ENCODE measurements at places on chromosomes 3 and 15. TPM values are rescaled to one million over a fixed set of nuclear protein-coding genes. Genes with fewer than 3 reads are reported as not detected.

DNA sequence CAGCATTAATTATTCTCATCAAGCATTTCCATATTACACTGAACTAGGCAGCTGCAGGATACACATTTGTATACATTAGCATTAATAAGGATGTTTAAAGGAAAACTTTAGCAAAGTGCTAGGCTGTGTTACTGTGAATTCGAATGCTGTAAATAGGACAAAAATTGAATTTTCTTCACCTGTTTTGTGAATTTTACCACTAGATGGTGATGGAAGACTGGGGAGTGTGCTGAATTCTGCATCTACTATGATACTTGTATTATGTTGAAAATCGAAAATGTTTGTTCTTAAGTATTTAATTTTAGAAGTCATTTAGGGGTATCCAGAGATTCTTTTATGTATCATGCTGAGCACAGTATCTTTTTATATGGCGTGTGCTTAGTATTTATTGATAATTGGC is 12.3 kb upstream of the P2RY14 start:
- no peak for DNase-seq

SETD5 gene
- polyA plus RNA-seq, result 140 TPM

CACNA2D3 gene
- 1.3 TPM for polyA plus RNA-seq

GRCh38 chr15:41957021-41957897 is 15.1 kb downstream of the EHD4 start:
- no peak for DNase-seq

GRCh38 chr3:148408667-148409066 is 289.0 kb upstream of the AGTR1 start:
- DNase-seq, result no peak

GRCh38 chr15:70494517-70494851 is 268.9 kb downstream of the UACA start:
- DNase-seq, result no peak

GRCh38 chr3:193665370-193665989 is 72.5 kb downstream of the OPA1 start:
- DNase-seq, result peak; percentile 24

- DNase-seq, result no peak
Measured at GRCh38 chr15:76195506-76196268, 115.6 kb downstream of the ETFA start.

- no peak for DNase-seq
Measured at GRCh38 chr15:56469483-56469882, 4.5 kb upstream of the MNS1 start.

WNT5A gene
- polyA plus RNA-seq, result 17.4 TPM

- DNase-seq, result no peak
Measured at GRCh38 chr15:70463453-70463834, 299.9 kb downstream of the UACA start.

DNA sequence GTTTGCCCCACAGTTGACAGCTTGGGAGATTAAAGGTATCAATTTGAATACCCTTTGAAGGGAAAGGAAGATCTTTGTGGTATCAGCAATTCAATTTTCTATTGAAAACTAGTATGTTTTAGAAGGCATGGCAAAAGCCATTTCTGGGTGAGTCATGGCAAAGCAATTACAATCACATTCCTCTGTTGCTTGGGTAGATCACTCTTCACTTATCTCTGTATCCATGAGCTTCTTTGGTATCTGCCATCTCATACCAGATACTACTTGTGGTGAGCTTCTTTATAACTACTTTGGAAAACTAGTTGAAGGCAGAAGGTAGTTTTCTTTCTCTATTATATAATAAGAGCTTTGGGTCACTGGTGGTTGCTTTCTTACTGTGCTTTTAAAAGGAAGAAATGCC is 28.3 kb upstream of the LSAMP start:
- DNase-seq, result no peak

- peak; percentile 51 for DNase-seq
Measured at GRCh38 chr3:71104121-71104541, 479.4 kb downstream of the FOXP1 start.

GRCh38 chr3:5479229-5479799 is 291.8 kb downstream of the EDEM1 start:
- no peak for DNase-seq

PCYT1A gene
- polyA plus RNA-seq, result 37.1 TPM

DNA sequence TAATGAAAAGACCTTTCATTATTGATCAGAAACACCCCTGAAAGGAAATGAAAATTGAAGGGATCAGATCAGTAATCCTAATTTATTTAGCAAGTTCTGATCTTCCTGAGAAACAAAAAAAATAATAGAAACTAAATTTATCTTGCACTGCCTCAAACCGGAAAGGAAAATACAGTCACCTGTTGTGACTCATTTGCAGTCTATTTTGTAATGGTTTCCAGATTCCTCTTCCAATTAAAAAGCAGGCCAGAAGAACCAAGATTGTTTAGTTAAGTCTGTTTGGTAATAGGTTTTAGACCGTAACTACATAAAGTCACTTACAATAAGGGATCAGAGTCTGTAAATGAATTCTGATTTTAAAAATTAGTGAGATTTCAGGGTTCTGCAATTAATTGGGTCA is 49.7 kb upstream of the ATOSA start:
- no peak for DNase-seq

GRCh38 chr3:14402304-14402811 is at the start of gene SLC6A6:
TSS of gene SLC6A6 (plus strand) at chr3:14402606. CDS start at chr3:14443635, 41,029 bp downstream.
- DNase-seq, result peak; percentile 88

DNA sequence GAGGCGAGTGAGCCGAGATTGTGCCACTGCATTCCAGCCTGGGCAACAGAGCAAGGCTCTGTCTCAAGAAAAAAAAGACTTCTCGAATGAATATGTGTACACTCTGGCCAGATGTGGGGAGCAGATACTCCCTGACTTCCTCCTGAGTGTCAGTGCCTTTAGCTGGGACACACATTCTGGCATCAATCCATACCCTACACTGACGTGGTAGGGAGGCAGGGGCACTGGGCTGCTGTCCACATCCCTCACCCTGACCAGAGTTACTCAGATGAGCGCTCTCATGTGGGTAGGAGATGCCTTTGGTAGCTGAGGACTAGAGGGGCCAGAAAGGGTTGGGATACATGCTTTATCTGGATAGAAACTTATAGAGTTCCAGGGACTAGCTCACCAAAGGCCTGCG is 15.6 kb downstream of the LIMD1 start:
- DNase-seq, result no peak

- DNase-seq, result no peak
Measured at GRCh38 chr3:96101006-96101560, 713.3 kb upstream of the EPHA6 start.

GRCh38 chr3:159845737-159846136 is 142.9 kb upstream of the IL12A start:
- no peak for DNase-seq

FEZF2 gene
- polyA plus RNA-seq, result not detected

GRCh38 chr3:16069149-16069922 is 105.1 kb upstream of the GALNT15 start:
- no peak for DNase-seq

- DNase-seq, result no peak
Measured at GRCh38 chr15:65060641-65061397, 7.0 kb downstream of the RASL12 start.

GRCh38 chr15:64695561-64695992 is 79.8 kb downstream of the RBPMS2 start:
- no peak for DNase-seq

DNA sequence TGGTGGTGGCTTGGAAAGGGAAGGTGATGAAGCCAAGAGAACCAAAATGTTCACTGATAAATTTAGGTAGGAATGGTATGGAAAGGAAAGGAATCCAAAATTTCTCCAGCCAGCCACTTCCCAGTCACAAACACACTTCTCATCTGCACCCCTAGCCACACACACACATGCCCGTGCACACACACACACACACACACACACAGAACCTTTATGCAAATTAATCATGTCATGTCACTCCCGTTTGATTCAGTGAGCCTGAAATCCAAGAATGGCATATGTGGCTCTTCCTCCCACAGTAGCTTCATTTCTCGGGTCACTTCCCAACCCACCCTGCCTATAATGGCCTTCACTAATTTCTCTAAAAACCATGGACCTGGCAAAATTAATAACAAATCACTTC is 3.1 kb upstream of the HLTF start:
- no peak for DNase-seq

PLCL2 gene
- 16.3 TPM for polyA plus RNA-seq

DNA sequence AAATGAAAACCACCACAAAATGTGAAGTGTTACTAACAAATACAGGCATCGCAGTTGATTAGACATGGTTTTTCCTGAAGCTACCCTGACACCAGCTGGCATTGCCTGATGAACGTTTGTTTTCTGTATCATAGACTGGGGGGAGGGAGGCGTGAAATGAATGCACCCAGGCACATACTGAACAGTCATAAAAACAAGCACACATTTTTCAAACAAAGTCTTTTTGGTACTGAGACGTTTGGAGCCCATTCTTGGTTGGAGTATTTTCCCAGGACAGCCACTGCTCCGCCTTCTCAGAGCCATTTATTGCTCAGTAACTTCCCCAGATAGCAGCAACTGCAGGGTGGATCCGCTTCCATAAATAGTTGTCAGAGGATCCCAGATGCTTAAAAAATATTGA is 52.4 kb downstream of the KLF13 start:
- DNase-seq, result no peak

DNA sequence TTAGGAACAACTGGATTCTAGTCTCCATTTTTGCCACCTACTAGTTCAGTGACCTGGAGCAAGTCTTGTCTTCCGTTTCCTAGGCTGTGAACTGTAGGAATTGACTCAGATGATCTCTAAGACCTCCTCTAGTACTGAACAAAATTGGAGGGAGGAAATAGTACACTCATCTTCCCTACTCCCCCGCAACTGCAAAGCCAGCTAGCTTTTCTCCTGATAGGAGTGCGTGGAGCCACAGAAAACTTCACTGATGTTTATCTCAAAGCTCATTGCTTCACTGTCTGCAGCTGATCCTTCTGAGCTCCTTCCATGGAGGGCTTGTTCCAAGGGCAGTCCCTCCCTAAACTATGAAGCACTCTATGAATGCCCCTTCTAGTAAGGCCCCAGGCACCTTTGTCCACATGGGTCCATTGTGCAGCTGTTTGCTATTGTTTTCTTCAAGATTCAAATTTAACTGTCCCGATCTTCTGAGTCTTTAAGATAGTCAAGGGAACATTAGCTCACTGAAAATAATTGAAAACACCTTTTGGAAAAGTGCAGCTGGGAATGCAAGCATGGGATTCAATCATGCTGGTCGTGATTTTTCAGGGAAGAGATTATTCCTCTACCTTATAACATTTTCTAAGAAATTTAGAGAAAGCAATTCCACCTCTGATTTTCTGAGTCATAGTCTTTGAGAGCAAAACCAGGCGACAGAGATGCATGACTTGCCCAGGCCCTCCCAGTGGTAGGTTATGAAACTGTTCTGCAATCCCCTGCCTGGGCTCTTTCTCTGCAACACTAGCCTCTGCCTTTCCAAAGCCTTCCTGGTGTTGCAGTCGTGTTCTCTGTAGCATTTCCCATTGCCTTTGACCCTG is 24.3 kb downstream of the FILIP1L start:
- peak; percentile 44 for DNase-seq

CPNE9 gene
- not detected for polyA plus RNA-seq

RGMA gene
- 68.0 TPM for polyA plus RNA-seq

- no peak for DNase-seq
Measured at GRCh38 chr3:61966200-61966599, 404.8 kb downstream of the PTPRG start.

DNA sequence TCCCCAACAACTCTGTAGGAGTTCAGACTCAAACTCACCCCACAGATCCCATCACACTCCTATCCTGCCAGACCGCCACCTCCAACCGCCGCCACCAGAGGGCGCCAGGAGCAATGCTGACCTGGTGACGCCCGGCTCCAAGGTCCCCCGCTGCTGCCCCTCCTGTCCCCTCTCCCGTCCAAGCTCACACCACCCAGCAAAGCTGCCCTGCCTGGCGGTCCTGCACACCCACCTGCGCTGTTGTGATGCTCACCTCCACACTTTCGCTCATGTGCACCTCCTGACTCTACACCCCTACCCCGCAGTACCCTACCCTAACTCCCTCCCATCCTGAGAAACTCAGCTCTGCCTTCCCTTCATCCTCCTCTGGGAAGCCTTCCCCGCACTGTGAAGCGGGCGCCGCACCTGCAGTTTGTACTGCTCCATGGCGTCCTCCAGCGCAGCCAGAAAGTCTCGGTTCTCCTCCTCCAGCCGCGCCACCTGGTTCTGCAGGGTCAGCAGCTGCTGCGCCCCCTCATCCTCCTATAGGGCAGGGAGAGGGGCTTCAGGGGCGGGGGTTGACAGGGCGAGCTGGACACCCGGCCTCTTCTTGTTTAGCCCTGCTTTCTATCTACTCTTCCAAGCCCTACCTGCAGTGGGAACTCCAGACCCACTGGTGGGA is 7.9 kb downstream of the KIF7 start:
- DNase-seq, result peak; percentile 64

DNA sequence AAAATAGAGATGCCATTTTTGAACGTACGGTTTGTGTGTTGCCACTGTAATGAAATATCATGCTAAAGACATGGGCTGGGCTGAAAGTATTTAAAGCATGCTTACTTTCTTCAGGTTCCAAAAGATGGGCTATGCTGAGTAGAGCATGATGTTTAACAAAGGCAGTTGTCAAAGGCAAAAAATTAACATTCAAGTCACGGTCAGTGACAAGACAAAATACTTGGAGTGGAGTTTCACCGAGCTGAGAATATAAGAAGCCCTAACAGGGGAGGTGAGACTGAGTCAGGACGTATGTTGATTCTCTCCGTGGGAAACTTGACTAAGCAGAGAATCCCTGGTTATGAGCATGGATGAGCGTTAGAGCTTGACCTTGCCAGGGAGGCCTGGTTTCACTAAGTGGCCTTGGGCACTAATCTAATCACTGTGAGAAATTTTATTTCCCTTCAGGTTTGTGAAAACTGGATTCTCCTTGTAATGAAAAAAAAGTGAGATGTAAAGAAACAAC is 218.2 kb upstream of the ADAMTS9 start:
- DNase-seq, result no peak

- no peak for DNase-seq
Measured at GRCh38 chr3:123080864-123081562, 14.2 kb downstream of the PDIA5 start.

GRCh38 chr3:12598890-12599289 is 42.0 kb downstream of the MKRN2 start:
- no peak for DNase-seq

DGKG gene
- 1.5 TPM for polyA plus RNA-seq

DNA sequence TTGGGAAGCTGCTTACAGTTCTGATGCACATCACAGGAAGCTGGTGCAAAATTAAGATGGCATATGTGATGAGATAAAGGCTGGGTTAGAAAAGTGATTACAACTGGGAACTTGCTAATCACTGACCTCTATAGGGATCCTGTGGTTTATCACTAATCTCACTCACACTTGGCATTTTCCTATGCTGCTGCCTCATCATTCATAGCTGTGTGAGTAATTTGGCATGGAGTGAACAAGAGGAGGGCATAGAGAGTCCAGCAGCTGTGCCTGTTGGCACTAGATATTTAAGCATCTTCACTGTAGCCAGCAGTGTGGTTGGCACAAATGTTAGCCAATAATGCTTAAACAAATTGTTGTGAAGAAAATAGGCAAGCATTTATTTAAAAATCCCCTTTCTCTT is 217.7 kb upstream of the CGNL1 start:
- DNase-seq, result peak; percentile 37

CACNA2D2 gene
- 8.1 TPM for polyA plus RNA-seq

- DNase-seq, result no peak
Measured at GRCh38 chr3:171058058-171058457, 31.5 kb upstream of the SLC2A2 start.
